ENCODE measurements at places on chromosomes 13 and 19.

GRCh38 chr13:113506871-113507388, 16.4 kb upstream of the DCUN1D2 start:
- DNase-seq, result no peak

DNA sequence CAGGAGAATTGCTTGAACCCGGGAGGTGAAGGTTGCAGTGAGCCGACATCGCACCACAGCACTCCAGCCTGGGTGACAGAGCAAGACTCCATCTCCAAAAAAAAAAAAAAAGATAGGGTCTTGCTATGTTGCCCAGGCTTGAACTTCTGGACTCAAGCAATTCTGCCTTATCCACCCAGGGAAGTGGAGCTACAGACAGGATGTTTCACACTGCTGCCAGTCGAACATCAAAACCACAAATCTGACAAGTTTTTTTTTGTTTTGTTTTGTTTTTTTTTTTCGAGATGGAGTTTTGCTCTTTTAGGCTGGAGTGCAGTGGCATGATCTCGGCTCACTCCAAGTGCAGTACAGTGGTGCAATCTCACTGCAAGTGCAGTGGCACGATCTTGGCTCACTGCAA, 10.8 kb downstream of the XPO4 start:
- no peak for DNase-seq

DNA sequence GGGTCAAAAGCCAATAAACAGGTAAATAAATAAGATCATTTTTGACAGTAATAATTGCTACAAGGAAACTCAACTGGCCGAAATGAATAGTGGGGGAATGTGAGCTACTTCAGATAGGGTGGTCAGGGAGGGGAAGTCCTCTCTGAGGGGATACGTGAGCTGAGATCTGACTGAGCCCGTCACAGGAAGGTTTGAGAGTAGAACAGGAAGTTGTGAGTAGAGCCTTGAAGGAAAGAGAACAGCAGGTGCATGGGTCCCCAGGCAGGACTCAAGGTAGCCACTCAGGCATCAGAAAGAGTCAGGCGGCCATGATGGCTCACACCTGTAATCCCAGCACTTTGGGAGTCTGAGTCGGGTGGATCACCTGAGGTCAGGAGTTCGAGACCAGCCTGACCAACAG, 6.3 kb downstream of the IRGQ start:
- no peak for DNase-seq

DNA sequence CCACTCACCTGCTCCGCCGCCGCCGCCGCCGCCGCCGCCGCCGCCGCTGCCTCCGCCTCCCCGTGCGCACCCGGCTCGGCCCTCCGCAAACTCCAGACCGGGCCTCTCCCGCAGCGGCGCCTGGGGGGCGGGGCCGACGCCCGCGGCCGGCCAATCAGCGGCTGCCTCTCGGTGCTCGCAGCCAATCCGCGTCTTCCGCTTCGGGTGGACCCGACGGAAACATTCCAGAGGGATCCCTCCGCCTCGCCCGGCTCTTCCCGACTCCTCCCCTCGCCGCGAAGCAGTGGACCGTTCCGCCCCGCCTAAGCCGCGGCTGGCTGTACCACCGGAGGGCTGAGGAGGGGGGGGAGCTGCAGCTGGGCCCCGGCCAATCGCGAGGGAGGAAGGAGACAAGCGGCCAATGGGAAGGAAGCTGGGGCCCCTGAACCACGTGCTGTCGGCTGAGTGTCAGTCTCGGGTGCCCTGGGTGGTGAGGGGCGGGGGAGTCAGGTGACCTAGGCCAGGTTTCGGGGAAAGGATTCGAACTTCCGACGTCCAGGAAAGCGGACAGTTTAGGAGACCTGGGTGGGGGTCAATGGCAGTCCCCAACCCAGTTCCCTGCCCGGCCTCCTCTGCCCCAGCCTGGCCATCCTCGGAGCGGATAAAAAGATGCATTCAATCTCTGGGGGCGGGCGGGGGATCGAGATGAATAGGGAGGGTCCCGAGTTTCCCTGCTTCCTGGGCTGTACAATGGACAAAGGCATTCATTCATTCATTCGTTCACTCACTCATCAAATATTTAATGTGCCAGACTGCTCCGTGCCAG, at the start of gene GIPC1:
Gene GIPC1 (minus strand): TSS at position 99 of the 805 bp plus-strand sequence. CDS start 13,151 bp downstream, outside the sequence.
- DNase-seq, result peak; percentile 97

GRCh38 chr13:63199508-63199907, 1783.9 kb upstream of the PCDH20 start:
- DNase-seq, result no peak

GRCh38 chr13:113413898-113414282, 39.4 kb downstream of the ADPRHL1 start:
- no peak for DNase-seq

DNA sequence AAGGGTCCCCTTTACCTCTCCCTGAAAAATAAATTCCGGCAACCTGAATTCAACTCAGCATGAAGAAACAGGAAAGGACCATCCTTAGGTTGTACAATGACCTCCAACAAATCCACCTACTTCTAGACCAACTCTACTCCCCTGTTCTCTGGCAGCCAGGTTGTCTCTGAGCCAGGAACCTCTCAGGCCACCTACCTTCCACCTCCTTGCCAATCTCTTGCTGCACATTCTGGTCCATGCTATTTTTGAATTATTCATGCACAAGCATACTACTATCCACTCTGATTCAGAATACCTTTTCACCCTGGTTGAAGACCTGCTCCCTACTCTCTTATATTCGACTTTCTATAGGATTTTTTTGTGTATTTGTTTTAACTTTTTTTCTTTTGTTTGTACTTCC, 415.0 kb upstream of the ZNF507 start:
- DNase-seq, result no peak

- DNase-seq, result no peak
Observed at GRCh38 chr19:28606269-28607032, 606.5 kb downstream of the UQCRFS1 start.

GRCh38 chr13:74795526-74795925, 661.3 kb upstream of the KLF12 start:
- DNase-seq, result no peak

DNA sequence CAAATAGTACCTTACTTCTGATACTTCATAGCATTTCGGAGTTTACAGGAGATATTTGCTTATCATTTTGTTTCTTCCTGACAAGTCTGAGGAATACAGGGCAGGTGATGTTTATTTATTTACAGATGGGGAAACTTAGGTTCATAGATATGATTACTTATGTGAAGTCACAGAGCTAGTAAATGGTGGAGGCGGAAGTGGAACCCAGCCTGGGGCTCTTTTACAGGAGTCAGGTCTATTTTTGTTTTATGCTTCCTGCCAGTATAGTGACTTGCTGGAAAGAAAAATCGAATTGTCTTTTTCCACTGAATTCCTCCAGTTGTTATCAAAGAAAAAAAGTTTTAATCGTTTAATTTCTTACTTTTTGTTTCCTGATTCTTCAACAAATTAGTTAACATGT, 66.5 kb downstream of the DGKH start:
- DNase-seq, result no peak
